Kasumi-1 (cell line): ENCODE measurements at places on chromosomes 12 and 14.

DNA sequence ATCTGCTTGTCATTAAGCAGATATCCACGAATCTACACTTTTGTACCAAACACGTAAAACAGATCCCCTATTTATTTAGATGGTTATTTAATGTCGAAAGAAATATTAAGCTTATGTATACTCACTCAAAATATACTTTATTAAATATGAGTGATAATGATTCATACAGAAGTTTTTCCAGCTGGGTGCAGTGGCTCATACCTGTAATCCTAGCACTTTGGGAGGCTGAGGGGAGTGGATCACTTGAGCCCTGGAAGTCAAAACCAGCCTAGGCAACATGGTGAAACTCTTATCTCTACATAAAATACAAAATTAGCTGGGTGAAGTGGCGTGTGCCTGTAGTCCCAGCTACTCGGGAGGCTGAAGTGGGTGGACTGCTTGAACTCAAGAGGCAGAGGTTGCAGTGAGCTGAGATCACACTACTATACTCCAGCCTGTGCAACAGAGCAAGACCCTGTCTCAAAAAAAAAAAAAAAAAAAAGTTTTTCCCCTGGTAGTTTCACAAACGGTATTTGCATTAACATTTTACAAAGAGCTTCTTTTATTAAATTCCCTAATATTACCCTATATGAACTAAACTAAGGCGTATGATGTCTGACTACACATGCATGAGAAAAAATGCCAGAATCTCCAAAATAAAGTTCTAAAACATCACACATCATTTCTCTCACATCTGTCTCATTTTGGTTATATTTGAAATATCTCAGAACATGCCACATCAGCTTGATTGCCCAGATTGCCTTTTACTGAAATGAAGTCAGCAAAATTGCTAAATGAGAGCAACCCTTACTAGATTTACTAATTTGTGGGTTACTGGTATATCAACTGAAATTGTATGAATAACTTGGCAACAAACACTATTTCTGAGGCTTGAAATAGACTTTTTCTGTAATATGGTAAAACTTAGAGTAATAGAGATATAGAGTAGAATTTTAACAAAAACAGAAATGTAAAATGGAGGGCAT lies 74.9 kb downstream of the PAWR start:
- no peak for DNase-seq

- DNase-seq = no peak
These were observed 176.6 kb upstream of the CDKN3 start for GRCh38 chr14:54220071-54220703.

DNA sequence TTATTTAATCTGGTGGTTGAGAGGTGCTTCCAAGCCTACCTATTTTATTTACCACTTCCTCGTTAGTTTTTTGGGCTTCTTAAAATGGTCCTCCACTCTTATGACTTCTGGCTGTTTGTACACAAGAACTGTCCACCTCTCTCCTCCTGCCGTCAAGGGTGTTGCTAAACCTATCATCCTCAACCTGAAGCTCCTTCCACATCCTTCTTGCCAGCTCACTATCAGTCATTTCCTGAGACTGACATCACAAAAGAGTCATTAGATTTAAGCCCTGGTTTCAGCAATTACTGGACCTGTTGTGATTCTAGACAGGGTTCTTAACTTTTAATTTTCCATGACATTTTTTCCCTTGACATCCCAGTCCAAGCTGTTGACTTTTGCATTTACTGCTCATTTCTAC lies 91.9 kb downstream of the BICD1 start:
- no peak for DNase-seq

DNA sequence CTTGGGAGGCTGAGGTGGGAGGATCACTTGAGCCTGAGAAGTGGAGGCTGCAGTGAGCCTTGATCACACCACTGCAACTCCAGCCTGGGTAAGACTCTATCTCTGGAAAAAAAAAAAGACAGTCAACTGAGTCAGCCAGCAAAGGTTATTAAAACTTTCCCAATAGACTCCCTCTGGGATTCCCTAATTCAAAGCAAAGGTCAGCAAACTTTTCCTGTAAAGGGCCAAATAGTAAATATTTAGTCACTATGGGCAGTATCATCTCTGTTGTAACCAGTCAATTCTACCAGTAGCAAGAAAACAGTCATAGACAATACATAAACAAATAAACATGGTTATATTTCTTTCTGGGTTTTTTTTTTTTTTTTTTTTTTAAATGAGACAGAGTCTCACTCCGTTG lies 122.5 kb downstream of the IPO8 start:
- no peak for DNase-seq

GRCh38 chr14:68148276-68148675 lies 328.7 kb downstream of the RAD51B start:
- no peak for DNase-seq

DNA sequence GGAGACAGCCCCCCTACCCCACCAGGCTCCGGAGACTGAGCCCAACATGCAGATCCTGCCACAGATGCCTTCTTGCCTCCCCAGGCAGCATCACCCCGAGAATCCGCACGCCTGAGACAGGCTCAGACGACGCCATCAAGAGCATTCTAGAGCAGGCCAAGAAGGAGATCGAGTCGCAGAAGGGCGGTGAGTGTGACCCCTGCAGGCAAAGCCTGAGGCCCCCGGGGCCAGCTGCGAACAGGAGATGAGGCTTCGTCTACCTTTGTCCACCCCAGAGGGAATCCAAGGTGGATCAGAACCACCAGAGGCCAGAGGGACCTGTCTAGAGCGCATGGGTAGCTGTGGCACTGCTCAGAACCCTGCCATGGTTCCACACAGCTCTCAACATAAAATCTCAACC lies 56.9 kb downstream of the PHETA1 start:
- DNase-seq = no peak

- DNase-seq = no peak
These were observed 222.2 kb upstream of the TMEM260 start for GRCh38 chr14:56357428-56357827.

GRCh38 chr14:73145371-73145770 lies 9.1 kb downstream of the PSEN1 start:
- DNase-seq = no peak

- DNase-seq = no peak
These were observed 52.9 kb upstream of the CCND2 start for GRCh38 chr12:4220536-4221257.

DNA sequence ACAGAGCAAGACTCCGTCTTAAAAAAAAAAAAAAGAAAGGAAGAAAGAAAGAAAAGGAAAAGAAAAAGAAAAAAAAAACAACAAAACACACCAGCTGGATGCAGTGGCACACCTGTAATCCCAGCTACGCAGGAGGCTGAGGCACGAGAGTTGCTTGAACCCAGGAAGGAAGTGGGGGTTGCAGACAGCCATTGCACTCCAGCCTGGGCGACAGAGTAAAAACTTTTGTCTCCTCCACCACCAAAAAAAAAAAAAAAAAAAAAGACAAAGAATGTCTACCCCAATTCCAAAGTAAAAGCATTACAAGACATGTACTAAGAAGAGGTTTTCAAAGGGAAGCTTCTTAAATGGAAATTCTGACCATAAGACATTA lies 53.4 kb downstream of the HNRNPC start:
- DNase-seq = no peak

DNA sequence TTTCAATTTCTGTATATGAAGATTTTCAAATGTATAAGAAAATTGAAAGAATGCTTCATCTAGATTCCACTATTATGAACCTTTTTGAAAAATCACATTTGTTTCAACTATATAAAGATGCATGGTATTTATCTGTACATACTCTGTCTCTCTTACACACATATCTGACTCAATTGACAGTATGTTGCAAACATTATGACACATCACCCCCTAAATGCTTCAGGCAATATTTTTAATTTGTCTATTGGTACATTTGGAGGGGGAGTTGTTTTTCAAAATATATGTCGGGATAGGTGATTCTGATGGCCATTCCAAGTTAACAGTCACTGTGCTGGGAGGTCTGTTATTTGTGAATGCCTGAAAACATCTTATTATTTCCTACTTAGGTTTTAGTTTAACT lies 14.4 kb downstream of the PCNX1 start:
- DNase-seq = no peak
